ENCODE measurements at places on chromosomes 12 and 14. TPM values are rescaled to one million over a fixed set of nuclear protein-coding genes. Genes with fewer than 3 reads are reported as not detected.

The RAP1B gene
- 216 TPM for total RNA-seq

The ABCD2 gene
- 0.15 TPM for total RNA-seq

The LUM gene
- 100 TPM for total RNA-seq

The IFNG-AS1 gene
- not detected for total RNA-seq

The PROX2 gene
- total RNA-seq, result not detected

The AICDA gene
- total RNA-seq, result not detected

The ARHGAP9 gene
- not detected for total RNA-seq

The ERBB3 gene
- 0.45 TPM for total RNA-seq

The TC2N gene
- under 0.01 TPM for total RNA-seq

The LIN7A gene
- 18.3 TPM for total RNA-seq

The SMIM41 gene
- not detected for total RNA-seq

The CMA1 gene
- not detected for total RNA-seq

The CLEC12A gene
- not detected for total RNA-seq

The MYBPC1 gene
- total RNA-seq, result not detected
